ENCODE measurements at places on chromosomes 11 and 22.
A peak's percentile ranks its signal among the peaks of the same experiment; 100 is the strongest.

DNA sequence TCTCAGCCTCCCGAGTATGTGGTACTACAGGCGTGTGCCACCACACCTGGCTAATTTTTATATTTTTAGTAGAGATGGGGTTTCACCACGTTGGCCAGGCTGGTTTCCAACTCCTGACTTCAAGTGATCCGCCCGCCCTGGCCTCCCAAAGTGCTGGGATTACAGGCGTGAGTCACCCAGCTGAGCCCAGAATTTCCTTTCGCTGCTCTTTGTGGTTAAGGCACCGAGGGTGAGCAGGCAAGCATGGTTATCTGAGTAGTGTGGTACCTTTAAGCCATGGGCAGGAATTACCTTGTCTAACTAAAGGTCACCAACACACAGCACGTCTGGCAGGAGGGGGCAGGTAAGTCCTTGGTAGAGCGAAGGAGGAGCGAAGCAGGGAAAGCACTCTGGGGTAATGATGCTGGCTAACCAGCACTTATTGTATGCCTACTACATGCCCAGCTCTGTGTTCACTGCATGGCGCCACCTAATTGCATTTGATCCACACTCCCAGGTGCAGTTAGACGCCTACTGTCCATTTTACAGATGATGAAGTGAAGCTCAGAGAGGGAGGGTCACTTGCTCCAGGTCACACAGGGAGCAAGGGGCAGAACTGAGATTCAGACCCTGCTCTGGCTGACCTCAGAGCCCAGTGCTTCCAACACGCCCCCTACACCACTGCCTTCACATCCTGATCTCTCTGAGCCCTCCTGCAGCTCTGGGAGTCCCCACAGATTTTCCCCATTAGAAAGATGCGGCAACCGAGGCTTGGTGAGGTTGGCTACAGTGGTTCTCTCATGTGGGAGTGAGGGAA lies 45.7 kb downstream of the TRIOBP start:
- no peak for DNase-seq

DNA sequence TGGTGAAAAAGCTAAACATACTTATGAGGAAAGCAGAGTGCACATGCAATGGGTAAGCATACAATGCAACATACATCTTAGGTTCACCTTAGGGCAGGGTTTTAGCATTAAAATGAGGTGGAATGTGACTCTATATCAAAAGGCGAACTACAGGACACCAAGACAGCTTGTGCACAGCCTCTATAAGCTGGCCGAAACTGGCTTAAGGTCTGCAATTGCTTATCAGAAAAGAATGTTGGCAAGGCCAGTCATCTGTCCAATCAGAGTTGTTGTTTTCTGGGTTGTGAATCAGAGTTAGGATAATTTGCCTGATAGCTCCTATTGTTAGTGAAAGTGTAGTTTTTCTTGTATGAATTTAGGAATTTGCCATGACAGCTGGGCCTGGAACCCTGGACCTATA lies 76.5 kb downstream of the LRRC4C start:
- no peak for DNase-seq

DNA sequence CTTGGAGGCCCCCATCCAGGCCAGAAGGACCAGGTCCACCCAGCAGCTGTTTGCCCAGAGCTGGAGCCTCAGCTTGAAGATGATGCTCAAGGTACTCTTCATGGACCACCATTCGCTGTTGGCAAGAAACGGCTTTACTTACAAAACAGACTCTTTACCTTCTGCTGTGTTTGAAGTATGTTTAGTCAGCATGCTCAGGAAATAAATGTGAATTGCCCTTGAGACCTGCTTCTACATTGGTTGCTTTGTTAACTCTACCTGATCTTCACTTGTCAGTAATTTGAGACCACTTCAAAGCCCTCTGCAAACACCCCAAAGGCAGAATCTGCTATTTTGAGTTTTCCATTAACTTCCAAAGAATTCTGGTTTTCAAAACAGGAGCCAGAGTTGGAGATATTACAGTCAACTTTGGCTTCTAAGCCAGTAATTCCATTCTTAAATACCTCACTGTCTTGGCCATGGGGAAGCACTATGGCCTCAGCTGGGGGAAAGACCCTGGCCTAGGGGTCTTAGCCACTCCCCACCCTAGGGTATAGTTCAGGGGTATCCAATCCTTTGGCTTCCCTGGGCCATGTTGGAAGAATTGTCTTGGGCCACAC lies 2.7 kb downstream of the UQCR10 start:
- no peak for DNase-seq

- DNase-seq: no peak
Measured at GRCh38 chr11:3946455-3947017, 91.1 kb downstream of the STIM1 start.

- no peak for DNase-seq
Measured at GRCh38 chr11:32081901-32082300, 9.0 kb upstream of the RCN1 start.

DNA sequence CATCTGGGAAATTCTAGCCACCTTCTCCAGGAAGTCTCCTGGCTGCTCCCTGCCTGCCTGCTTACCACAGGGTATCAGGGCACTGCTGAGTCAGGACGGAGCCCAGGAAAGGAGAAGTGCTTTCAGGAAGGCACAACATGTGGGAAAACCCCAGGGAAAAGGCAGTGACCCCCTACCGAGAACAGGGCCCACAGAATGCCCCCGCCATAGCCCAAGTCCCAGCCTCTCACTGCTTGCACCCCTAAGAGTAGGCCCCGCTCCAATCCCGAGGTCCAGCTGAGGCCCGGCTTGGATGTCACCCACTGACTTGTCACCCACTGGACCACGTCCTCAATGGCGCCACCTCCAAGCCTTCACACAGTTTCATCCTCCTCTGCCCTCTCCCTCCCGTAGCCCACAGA lies 34.1 kb downstream of the ARAP1 start:
- DNase-seq: no peak

DNA sequence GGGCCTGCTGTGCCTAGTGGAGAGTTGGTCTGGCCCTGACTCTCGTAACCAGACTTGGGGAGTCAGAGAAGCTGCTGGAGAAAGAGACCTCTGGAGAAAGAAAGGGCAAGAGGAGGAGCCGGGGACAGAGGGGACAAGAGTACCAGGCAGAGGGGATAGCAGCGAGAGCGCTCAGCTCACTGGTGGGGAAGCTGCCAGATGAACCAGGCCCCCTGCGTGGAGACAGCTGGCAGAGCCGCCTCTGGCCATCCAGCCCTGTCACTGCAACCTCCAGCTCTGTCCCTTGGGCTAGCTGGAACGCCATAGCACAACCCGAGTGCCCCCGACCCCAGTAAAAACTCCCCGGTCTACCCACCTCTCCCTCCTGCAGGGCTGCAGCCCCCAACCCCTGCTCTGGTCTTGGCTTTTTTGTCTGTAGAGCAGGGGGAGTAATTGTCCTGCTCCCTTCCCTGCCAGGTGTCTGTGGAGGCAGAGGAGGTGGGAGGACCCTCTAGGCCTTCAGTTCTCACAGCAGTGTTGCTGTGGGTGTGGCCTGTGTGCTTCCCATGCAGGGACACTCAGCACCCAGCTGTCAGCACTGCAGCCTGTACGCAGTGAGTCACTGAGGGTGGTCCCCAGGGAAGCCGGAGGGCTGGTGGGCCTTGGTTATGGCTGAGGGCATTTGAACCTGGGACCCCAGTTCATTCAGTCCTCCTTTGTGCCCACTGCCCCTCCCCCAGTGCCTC lies 4.8 kb upstream of the SUN2 start:
- DNase-seq: no peak

DNA sequence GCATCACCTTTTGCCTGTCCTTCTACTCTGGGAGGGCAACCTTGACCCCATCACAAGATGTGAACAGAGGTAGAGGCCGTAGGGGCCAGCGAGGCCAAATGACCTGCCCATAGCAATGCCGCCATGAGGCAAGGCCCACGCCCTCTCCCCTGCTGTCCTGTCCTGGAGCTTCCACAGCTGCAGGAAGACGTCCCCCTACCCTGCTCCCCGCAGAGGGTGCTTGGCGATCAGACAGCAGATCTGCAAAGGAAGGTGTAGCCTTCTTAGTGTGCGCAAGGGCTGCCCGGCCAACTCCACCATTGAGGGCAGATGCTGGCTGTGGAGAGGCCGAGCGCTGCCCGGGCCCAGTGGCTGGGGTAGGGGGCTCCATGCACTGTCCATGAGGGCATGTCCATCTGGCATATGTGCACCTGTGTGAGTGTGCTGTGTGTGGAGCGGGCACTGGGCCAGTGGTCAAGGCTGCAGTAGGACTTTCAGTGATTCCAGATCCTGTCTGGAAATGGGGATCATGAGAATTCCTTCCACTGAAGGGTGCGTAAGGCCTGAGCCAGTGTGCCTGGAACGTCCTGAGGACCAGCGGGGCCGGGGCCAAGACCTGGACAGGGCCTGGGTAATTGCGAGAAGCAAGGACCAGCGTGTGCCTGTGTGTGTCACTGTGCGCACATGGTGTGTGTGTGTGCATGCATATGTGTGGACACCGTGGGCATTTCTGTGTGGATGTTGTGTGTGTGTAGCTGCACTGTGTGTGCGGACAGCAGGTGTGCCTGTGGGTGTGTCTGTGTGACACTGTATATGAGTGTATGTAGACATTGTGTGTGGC lies 11.0 kb downstream of the TRPM5 start:
- no peak for DNase-seq

DNA sequence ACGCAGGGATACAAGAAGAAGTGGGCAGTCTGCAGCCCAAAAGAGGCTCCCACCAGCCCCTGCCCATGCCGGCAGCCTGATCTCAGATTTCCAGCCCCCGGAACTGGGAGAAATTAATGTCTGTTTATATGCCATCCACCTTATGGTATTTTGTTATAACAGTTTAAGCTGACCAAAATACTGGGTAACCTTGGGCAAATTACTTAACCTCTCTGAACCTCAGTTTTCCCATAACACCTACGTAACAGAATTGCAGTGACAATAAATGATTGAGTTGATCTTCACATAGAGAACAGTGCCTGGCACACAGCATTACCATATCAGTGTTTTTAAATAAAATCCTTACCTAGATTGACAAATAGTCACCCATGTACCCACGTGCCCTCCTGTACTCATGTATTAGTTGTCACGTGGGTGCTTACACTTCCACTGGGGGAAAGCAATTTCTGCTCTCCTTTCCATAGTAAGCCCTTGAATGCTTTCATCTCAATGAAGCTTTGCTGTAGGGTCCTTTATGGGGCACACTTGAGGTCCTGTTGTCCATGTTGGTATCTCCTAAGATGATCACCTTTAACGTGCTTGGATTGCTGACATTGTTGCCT lies 54.2 kb upstream of the PHF21A start:
- no peak for DNase-seq

GRCh38 chr11:76206327-76207081 lies at the start of gene WNT11:
TSS of gene WNT11 (minus strand) at chr11:76206502. CDS start at chr11:76206407, 95 bp downstream.
- no peak for DNase-seq

- DNase-seq: no peak
Measured at GRCh38 chr11:37972691-37973090, 1374.7 kb upstream of the RAG2 start.

GRCh38 chr11:107157146-107157808 lies 139.0 kb upstream of the GUCY1A2 start:
- no peak for DNase-seq

DNA sequence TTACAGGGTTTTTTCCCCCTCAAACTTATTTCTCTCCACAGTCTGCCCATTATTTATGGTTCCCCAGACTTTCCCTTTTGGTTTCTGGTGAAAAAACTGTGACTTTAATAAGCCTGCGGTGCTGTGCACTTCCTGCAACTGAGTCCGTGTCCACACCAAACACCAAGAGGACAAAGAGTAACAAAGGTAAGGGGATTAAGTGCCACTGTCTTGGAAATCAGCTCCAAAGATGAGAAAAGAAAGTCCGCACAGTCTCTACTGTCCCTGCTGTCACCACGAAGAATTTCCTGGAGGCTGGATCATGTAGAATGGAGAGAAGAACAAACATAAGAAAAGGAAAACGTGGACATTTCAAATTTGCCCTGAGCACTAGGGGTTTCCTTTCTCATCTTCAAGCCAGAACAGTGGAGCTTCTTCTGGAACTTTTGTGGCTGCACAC lies 17.9 kb upstream of the PRAME start:
- no peak for DNase-seq

GRCh38 chr11:102685338-102685737 lies 20.2 kb downstream of the MMP27 start:
- peak; percentile 48 for DNase-seq

DNA sequence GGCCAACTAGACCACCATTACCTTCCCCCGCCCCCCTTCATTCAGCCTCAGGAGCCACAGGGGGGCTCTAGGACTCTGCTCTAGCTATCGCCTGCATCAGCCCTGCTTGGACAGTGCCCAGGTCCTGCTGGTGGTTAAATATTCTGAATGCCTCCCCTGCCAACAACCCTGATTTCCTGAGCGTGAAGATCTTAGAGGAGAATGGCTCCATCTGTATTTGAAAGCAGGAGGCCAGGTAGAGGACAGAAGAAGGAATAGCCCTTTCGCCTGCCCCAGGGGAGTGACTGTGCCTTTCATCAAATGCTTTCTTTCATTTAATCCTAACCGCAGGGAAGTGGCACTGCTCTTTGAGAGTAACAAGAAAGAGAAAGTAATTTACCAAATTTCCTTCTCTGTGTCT lies 69.2 kb downstream of the ISX start:
- DNase-seq: no peak

DNA sequence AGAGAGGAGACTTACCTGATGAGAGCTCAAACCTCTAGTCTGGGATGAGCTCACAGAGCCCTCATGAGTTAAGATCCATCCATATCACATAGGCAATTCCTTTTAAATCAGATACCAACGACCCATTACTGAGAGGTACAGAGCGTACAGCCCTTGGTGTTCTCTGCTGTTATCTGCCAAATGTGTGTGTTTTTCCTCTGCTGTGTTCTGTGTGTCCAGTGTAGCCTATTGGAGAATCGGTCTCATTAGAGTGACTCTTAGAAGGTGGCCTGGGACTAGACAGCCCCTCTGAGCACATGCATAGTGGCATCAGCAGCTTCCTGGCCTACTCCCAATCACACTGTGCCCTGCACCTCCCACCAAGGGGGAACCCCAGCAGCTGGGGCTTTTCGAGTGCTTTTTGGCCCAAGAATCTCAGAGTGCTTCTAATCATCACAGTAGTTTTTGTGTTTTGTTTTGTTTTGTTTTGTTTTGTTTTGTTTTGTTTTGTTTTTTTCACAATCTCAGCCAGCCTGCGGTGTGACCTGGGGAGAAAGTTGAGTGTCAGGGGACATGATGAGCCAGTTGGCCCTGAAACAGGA lies 25.4 kb downstream of the TP53AIP1 start:
- DNase-seq: no peak

GRCh38 chr11:27158456-27159334 lies 118.1 kb downstream of the BBOX1 start:
- DNase-seq: peak; percentile 60

- DNase-seq: no peak
Measured at GRCh38 chr11:87453531-87454089, 415.9 kb downstream of the TMEM135 start.

All from forelimb muscle (tissue), 1 donor.